ENCODE measurements at places on chromosomes 3 and 15.

- no peak for DNase-seq
Measured at GRCh38 chr15:36858423-36858822, 241.9 kb downstream of the MEIS2 start.

GRCh38 chr3:99670556-99670950 is 32.2 kb downstream of the COL8A1 start:
- no peak for DNase-seq

DNA sequence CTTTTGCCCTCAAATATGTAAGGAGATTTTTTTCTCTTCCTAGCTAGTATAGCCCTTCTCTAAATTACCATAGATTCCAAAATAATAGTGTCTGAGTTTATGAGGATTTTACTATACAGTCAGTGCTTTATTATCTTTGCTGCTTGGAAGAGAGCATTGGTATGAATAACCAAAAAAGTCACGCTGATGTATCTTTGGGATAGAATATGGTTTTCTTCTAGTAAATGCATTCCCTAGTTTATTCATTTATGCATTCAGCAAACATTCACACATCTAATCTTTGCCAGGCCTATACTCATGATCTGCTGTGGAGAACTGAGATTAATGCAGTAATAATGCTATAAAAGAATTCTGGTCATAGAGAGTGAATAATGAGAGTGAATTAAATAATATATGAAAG is 225.3 kb upstream of the GOLGA6L4 start:
- no peak for DNase-seq

DNA sequence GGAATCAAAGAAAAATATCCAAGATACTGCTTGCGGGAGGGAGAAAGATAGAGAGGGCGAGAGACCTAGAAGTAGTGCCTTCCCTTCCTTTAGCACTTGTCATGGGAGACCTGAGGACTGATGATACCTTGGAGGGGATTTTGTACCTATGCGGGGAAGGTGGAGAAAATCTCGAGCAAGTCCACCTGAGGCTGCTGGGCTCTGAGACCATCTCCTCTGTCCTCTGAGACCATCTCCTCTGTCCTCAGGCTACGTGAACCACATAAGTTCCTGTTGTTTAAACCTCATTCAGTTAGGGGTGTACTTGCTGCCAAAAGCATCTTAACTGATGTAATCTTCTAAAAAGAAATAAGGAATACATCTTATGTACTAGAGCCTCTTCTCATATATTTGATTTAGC is 164.9 kb downstream of the NR2F2 start:
- no peak for DNase-seq

DNA sequence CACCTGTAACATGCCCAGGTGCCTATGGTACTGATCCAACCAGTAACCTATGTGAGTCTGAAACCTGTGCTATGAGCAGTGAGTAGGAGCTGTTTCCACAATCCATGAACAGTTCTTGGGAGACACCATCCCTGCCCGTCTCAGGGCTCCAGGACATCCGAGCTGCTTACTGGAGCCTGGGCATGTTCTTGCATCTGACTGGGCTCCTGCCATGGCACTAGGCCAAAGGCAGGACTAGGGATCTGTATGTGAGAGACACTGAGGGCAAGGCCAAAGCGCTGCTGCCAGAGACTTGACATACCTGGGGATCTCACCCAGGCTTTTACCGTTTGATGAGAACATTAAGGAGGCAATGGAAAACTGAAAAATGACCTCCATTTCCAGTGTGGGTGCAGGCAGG is 59.8 kb downstream of the WDR76 start:
- DNase-seq, result no peak

DNA sequence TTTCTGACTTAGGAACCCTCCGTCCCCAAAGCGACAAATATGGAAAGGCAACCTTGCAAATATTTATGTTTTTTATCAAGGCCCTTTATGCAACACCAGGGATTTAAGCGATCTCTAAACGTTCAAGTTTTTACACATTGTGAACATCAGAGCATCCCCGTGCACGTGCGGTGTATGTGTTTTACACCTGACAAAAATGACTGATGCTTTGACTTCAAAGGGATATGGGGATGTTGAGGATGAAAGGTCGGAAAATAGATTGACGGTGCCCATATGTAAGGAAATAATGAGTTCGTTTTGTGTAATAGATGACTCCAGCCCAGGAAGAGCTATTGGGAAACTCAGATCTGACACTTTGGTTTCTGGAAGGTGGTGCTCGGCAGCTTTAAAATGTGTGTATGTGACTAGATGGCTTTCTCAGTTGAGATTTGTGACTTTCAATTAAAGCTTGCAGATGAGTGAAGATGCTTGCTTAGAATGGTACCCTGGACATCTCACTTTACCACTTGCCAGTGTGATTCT is 866 bp downstream of the SLC49A4 start:
- DNase-seq, result no peak

All from nucleus accumbens (tissue), 56 donors.